Fibroblast of skin of abdomen (primary cell): ENCODE measurements at places on chromosomes 16 and 17.

GRCh38 chr16:30041841-30042240 lies 10.8 kb upstream of the TLCD3B start:
- DNase-seq = peak; percentile 36

GRCh38 chr16:15427648-15428239 lies 6.6 kb upstream of the BMERB1 start:
- peak; percentile 89 for DNase-seq

DNA sequence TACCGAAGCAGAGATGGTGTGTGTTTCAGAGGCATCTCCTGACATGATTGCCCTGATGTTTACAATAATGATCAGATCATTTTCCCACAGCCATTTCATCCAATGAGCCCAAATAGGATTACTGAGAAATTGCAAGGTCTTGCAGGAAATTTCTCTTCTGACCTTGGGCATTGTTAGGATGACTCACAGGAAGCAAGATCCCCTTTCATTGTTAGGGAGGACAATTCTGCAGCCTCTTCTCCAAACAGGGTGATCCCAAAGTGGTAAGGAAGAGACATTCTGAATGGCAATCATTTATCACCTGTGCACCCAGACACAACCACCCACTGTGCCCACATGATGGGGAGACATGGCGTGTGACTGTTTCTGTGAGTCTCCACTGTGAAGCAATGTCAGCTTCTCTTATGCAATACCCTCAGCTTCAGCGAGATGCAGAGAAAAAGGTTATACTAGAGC lies 306.7 kb upstream of the XYLT1 start:
- peak; percentile 67 for DNase-seq

- DNase-seq = no peak
Measured at GRCh38 chr17:4600563-4600962, 16.2 kb downstream of the SMTNL2 start.

DNA sequence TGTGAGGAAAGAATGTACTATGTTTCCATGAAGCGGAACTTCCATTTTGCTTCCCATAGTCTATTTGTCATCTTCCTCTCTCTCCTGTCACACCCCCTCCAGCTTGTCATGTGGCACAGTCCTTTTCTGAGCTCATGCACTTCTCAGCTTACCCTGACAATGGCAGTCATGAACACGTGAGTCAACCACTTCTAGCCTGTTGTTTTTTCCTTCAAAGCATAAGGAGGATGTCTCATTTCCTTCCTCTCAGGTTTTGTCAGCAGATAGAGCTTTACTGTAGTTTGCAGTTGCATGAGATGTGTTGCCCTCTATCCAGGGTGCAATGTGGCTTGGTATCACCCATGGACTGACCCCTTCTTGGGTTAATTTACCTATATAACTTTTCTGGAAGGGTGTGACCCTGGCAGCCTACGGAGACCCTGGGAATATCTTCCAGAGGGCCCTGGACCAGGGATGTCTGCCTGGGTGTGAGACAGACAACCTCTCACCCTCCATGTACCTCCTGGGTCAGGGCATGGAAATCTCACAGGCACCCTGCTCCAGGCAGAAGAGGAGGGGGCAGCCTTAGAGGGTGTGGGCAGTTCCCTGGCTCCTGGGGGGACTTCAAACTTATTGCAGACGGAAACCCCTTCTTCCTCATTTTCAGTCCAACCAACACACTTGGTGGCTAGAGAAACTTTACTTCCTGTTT lies 4.0 kb upstream of the ZNF267 start:
- DNase-seq = peak; percentile 74
